ENCODE measurements at places on chromosomes 16 and 17.

DNA sequence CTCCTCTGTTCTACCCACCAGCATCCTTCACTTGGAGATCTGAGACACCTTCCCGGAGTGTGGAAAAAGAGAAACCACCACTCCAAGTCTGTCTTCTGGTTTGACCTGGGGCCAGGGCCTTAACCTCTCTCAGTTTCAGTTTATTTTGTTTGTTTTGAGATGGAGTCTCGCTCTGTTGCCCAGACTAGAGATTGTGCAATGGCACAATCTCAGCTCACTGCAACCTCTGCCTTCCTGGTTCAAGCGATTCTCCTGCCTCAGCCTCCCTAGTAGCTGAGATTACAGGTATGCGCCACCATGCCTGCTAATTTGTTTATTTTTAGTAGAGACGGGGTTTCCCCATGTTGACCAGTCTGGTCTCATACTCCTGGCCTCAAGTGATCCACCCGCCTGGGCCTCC is 271.1 kb upstream of the TNRC6C start:
- DNase-seq: no peak

- no peak for DNase-seq
Observed at GRCh38 chr16:3729161-3730112, 12.1 kb upstream of the TRAP1 start.

DNA sequence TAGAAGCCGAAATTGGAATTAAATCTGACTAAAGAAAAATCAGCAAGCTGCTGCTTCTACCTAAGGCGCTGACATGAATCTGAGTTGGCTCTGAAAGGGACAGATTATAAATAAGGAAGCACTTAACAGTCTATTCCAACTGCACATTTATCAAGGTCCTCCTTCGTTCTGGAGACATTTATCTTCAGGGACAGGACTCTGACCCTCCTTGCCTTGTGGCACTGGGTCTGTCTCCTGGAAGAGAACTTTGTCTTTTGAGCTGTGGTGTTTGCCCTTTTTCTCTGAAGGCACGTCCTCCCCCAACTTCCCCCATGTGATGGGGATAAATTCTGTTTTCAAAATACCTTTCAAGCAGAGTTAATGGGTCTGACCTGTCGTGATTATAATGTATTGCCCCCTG is 47.0 kb upstream of the MARCHF10 start:
- DNase-seq: no peak

DNA sequence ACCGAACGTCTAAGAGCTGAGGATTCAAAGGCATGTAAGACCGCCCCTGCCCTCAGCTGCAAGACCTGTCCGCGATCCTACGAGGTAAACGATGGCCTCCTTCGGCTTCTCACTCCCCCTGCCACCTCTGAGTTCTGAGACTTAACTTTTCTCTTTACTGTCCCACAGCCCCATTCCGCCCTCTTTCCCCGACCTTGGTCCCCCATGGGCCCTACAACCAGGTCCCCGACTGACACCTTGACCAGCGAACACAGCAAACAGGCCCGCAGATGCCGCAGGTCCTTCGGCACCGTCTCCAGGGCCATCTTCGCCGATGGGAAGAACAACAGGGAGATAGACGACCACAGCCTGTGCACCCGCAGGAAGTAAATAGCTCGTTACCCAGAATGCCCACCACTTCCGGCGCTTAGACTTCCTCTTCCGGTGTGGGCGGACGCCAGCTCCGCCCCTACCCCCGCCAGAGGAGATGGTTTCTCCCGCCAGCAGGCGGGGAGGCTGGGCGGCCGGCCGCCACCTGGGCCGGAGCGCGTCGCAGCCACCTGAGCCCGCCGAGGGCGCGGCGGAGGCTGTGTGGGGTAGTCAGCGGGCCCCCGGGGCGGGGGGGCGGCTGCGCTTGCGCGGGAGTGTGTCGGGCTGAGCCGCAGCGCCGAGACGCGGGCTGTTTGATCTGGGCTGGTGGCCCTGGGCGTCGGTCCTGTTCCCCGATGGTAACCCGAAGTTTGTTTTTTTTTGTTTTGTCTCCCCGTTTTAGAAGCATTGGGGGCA is at the start of gene SUPT4H1:
Gene SUPT4H1, minus strand, starts transcription at position 371 of the 765 bp plus-strand sequence. Its CDS starts 66 bp downstream, at position 305.
- DNase-seq: peak; percentile 97

- no peak for DNase-seq
Observed at GRCh38 chr17:45397796-45398195, 34.9 kb downstream of the ARHGAP27 start.

GRCh38 chr16:75861311-75862097 is 135.2 kb upstream of the CPHXL start:
- DNase-seq: no peak

- DNase-seq: no peak
Observed at GRCh38 chr17:65356536-65356935, 204.9 kb downstream of the AXIN2 start.

GRCh38 chr16:62363501-62363900 is 327.3 kb upstream of the CDH8 start:
- no peak for DNase-seq

- DNase-seq: no peak
Observed at GRCh38 chr17:41632482-41633105, 8.2 kb upstream of the KRT17 start.

- DNase-seq: no peak
Observed at GRCh38 chr16:4883501-4883900, 36.2 kb downstream of the UBN1 start.

DNA sequence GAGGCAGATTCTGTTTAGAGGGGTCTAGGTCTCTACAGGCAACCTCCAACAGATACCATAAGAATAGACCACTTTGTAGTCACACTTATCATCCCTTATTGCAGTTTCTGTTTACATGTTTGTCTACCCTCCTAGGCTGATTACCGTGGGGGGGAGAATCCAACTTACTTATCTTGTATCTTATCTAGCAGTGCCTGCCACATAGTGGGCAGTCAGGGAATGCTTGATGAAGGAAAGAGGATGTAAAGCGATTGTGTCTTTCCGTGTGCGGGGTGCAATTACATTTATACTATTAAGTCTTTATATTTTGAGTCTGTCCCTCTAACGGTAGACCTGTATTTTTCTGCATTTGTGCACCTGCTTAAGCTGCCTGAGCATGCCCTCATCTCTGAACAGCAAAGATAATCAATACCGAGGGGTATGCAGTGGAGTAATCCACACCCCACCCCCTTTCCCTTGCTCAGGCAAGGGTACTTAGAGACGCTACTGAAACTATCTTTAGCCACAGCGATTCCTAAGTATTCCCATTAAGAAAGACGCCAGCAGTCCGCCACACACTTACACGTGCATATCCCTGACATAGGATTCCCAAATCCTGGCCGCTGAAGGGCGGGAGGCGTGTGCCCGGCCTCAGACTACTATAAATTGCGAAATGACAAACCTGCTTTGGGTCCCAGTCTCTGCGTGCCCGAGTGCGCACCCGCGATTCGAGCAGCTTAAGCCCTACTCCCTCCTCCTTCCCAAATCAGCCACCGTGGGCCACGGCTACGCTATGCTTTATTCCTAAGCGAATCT is 635 bp upstream of the AATF start:
- DNase-seq: no peak

GRCh38 chr16:86692426-86692825 is 114.1 kb downstream of the FOXL1 start:
- DNase-seq: no peak

- DNase-seq: no peak
Observed at GRCh38 chr17:36731811-36732210, 130.4 kb downstream of the MRM1 start.

- peak; percentile 56 for DNase-seq
Observed at GRCh38 chr16:4404247-4404966, 12.0 kb downstream of the CORO7 start.

- DNase-seq: peak; percentile 44
Observed at GRCh38 chr17:80457236-80457856, 19.1 kb downstream of the NPTX1 start.

DNA sequence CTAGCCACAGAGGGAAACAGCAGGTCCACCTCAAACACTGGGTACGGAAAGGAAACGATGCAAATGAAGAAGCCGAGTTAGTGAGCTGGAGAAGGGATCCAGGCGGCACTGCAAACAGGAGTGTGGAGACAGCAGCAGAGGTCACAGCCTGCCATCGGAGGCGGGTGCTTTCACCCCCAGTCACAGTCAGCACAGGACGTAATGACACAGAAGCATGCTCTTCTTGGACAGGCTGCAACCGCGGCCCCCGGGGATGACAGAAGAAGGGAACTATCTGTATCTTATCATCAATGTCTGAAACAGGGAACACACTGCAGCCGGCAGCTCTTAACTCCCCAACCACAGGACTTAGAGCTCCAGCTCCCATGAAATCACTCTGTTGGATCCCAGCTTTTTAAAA is 16.1 kb upstream of the SLC38A8 start:
- no peak for DNase-seq

DNA sequence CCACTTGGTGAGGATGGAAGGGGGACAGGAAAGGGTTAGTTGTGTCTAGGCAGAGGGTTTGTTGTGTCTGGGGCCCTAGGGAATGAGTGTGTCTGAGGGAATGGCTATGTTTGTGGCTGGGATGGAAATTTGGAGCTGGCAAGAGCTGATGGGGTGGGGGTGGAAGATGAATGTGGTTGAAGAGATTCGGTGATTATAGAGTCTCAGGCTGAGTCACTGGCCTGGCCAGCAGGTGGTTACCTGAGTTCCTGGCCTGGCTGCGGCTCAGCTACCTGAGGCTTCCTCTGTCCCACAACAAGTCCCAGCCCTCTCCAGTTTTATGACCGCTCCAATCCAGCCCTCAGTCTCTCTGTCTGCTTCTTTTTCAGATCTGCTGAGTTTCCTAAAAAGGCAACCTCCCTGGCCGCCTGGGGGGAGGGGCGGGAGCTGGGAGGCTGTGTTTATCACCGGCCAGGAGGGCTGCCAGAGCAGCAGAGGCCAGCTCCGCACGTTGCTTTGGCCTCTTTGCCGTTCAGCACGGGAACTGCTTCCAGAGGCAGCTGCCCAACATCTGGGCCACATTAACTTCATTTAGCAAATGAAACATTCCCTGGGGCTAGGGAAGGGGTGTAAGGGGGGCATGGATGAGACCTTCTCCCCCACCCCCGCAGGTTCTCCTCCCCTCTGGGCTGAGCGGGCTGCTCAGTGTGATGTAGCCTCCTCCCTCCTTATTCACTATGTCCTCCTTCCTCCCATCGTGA is 21.8 kb downstream of the ITGB3 start:
- DNase-seq: no peak

DNA sequence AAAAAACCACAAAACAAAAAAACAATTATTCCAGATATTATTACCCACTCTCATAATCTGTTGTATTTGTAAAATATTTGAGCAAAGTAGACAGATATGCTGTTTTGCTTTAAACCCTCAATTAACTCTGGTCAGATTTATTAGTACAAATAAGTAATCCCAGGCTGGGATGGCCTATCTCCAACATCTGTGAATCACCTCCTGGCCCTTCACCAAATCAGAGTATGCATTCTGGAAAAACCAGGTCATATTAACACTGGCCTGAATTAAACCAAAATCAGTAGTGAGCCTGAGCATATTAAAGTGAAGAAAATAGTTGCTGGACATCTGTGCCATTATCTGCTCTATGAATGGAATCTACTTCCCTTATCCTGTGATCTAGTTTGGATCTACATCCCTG is 41.0 kb downstream of the STAT3 start:
- no peak for DNase-seq

DNA sequence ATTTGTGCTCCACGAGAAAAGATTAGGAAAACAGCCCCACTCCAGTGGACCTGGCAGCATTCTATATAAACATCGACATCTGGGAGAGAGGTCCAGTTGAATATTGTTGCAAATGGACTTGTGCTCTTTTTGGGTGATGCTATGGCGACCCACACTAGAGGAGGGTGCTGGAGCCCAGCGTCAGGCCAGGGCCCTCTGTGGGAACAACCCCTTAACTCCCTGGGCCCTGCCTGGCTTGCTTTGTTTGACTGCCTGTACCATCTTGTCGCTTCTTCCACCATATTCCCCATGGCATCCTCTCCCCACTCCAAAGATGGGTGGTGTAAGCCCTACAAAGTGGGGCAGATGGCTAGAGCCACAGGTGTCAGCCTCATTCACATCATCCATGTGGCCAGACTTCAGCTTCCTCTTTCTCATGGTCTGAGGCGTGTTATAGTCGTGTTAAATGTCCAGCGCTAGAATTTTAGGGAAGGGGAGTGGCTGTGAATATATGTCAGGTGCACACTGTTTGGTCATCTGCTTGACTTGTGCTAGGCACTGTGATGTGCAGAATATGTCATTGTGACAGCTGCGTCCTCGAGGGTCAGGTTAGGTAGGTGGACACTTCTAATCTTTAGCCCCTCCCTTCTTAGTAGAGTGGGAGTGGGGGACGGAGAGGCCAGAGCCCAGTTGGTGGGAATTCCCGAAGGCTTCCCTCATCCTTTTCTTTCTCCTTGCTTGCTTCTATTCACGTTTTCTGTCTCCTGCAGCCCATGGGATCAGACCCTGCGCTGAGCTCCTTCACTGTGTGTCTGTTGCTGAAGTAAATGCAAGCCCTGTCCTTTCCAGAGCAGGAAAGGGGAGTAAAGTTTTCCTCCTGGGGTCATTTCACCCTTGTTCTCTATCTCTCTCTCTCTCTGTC is 49.8 kb downstream of the MPRIP start:
- no peak for DNase-seq

DNA sequence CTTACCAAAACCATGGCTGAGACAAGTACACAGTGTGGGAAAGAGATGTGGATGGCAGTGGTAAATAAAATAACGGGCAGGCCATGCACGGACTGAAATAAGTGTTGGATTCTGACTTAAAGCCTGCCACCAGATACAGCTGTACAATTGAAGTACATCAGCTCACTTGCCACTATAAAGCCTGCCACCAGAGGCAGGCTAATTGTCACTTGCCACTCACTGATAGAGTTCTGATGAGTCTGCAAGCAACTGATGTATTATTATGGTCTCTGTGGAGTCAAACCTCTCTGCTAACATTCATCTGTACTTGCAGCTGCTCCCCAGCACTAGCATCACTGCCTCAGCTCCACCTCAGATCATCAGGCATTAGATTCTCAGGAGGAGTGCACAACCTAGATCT is 93.0 kb downstream of the CYTH1 start:
- peak; percentile 51 for DNase-seq

GRCh38 chr16:57871456-57871855 is 69.2 kb upstream of the KIFC3 start:
- DNase-seq: peak; percentile 27

DNA sequence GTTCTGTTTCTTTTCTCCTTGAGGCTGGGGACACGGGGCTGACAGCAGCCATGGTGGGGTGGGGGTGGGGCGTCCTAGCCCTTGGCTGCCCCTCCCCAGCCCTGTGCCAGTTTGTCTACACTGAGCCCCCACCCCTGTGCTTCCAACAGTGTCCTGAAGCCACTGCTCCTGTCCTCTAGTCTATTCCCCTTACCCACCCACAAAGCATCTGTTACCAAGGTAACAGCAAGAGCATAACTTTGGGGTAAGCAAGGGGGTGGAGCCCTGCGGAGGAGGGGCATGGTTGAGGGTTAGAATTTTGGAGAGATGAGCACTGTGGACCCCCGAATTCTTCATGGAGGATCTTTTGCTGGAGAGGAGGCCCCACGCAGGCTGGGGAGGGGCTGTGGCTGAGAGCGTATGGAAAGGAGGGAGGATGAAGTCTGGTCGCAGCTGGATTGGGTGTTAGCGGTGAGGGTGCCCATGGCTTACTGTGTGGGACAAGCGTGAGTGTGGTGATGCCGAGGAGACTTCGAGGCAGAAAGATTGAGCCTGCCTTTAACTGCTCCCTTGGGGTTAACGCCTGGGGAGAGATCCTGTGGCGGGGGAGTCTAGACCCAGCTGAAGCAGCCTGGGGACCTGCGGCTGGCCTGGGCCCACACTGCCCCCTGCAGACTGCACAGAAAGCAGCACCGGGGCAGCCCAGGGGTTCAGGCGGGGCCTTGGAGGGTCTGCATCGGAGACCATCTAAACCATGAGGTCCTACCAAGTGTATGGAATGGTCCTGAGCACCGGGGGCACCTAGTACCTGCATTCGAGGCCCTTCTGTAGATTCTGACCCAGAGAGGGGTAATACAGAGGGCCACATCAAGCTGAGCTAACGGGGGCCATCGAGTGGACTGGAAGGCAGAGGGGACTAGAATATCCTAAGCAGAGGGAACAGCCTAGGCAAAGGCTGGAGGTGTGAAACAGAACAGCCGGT is 6.1 kb upstream of the STAC2 start:
- DNase-seq: peak; percentile 53
